ENCODE measurements at places on chromosomes 7 and 10.

GRCh38 chr7:92793656-92794205, 42.6 kb downstream of the CDK6 start:
- no peak for DNase-seq

GRCh38 chr10:112347709-112348671, 25.9 kb upstream of the ACSL5 start:
- DNase-seq: no peak

DNA sequence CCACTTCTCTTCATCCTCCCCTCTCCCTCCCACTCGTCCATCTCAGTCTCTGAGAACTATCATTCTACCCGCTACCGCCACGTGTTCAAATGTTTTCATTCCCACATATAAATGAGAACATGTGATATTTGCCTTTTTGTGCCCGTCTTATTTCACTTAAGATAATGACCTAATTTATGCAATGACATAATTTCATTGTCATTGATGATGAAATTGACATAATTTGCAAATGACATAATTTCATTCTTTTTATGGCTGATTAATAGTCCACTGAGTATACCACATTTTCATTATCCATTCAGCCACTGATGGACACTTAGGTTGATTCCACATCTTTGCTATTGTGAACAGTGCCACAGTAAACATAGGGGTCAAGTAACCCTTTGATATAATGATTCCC, 292.3 kb downstream of the GRID1 start:
- DNase-seq: no peak

- no peak for DNase-seq
Measured at GRCh38 chr7:144391014-144391413, 12.5 kb downstream of the NOBOX start.

- DNase-seq: no peak
Measured at GRCh38 chr10:4086131-4086898, 301.3 kb upstream of the KLF6 start.

DNA sequence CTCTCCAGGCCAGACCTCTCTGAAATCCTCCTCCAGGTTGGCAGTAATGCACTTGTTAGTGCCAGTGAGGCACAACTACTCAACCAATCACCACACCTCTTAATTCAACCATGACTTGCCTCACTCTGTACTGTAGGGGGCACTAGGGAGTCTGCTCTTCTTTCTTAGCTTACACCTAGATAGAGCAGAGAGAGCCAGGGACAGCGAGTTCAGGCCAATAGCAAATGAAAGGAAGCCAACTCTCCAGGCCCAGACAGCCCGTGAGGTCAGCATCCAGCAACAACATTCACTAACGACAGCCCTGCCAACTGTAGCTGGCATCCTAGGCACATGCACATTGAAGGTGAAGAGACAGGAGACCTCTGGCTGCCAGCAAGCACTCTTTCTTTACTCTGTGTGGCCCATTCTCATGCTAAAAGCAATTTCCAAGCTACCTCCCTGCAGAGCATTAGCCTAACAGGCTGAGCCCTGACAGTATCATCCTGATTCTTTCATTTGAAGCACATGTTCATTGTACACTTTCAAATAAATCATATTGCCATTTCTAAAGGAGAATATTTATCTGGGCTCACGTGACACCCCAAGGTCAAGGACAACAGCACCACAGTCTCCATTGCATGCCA, 136.3 kb downstream of the DPY19L1 start:
- no peak for DNase-seq

Data from activated CD4-positive, alpha-beta T cell treated with anti-CD3 and anti-CD28 coated beads for 48 hours (primary cell).